ENCODE measurements at places on chromosomes 11 and 22.

- DNase-seq = peak; percentile 17
These were observed 59.6 kb downstream of the ATXN10 start for GRCh38 chr22:45731041-45731797.

DNA sequence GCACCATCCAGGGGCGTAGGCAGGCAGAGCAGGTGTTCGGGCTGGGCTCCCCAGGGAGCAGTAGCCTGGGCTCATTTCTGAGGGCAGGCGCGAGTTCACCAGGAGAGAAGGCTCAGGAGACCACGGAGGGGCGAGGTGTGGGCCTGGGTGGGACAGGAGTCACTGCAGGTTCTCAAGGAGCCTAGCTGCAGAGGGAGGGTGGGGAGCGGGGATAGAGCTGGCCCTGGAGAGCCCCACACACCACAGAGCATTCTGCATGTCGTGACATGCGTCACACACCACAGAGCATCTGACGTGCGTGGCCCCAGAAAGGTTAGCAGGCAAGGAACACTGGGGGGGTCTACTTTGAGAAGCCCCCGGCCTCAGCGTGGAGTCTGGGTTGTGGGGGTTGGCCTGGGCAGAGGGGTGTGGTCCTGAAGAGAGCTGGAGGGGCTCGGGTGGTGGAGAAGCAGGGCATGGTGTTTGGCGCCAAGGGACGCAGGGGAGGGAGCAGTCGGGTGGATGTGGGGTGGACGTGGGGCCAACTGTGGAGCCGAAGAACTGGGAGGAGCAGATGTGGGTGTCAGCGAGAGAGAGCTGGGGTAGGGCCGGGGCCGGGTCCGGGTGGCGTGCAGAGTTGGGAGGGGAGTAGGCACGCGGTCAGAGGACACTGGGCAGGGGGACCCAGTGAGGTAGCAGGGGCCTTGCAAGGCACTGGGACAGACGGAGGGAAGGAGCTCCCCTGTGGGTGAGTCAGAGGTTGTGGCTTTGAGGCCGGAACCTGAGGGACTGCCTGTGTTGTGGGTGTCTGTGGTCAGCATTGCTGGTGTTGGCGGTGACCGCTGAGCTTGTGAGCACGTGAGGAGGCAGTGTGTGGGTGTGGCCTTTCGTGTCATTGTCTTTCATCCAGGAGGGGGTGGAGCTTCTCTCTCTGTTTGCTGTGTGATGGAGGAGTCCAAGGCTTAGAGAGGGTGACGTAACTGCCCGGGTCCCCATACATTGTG is 25.5 kb downstream of the CTTN start:
- DNase-seq = peak; percentile 84

GRCh38 chr22:43537019-43537585 is 125.3 kb downstream of the MPPED1 start:
- no peak for DNase-seq

GRCh38 chr11:96185220-96185768 is 157.7 kb downstream of the MAML2 start:
- no peak for DNase-seq

GRCh38 chr11:62554387-62555167 is 8.0 kb upstream of the AHNAK start:
- DNase-seq = no peak

GRCh38 chr11:12552692-12553091 is 121.5 kb upstream of the TEAD1 start:
- peak; percentile 81 for DNase-seq

DNA sequence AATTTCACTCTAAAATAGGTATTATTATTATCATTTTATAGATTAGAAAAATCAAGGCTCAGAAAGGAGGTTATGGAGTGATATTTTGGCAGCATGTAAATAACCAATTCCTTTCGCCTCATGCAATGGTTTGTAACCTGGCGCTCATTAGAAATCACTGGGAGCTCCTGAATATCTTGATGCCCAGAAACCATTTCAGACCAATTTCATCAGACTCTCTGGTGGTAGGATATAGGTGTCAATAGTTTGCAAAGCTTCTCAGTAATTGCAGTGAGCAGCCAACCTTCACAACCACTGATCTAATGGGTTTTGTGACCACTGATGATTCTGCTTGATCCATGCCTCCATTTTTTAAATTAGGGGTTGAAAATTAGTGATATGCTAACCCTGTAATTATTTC is 57.8 kb upstream of the ZC3H12C start:
- DNase-seq = no peak

DNA sequence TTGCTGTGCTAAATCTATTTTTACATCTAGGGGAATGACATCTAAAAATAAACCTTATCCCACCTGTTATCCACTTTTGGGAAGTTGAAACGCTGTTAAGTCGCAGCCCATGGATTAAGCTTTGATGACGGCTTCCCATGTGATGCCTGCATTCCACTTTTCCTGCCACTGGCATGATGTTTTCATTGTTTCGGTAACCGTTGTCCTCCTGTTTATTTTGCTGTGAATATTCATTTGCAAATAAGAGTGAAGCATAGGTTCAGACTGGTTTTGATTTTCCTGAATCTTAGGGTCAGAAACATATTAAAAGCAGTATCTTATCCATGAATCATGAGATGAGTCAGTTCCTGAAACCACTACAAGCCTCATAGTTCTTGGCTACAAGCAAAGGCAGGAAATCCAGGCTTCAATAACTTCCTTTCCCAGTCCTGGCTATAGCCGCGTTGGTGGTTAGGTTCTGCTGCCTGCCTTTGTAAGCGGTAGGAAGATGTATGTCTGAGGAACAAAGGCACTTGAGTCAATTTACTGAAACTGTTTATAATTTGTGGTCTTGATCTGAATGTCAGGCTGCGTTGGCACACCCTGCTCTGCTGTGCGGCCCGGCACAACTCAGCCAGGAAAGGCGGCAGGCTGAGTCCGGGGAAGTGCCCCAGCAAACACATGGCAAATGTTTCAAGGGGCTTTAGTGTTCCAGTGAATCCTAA is 19.4 kb downstream of the TEAD1 start:
- DNase-seq = peak; percentile 86

DNA sequence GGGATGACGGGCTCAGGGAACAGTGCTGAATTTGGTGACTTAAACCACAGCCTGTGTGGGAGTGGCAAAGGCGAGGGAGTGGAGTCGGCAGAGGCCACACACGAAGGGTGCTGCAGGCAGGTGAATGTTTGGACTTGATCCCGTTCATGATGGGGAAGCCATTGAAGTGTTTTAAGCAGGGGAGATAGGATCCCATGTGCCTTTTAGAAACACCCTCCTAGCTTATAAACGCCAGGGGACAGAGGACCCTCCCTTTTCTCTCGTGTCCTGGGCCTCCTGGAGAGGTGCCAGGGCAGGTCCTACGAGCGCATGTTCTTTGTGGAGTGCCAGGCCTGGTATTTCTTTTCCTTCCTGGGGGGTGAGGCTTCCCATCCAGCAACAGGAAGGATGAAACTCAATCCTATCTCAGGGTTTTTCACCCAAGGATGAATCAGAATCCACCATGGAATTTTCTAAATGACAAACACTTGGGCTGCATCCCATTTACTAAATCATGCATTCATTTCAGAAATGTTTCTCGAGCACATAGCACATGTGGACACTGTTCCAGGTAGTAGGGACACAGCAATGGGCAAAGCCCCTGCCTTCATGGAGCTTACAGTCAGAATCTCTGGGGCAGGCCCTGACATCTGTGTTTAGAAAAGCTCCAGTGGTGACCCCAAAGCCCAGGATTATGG is 59.6 kb downstream of the CHRDL2 start:
- DNase-seq = peak; percentile 64

DNA sequence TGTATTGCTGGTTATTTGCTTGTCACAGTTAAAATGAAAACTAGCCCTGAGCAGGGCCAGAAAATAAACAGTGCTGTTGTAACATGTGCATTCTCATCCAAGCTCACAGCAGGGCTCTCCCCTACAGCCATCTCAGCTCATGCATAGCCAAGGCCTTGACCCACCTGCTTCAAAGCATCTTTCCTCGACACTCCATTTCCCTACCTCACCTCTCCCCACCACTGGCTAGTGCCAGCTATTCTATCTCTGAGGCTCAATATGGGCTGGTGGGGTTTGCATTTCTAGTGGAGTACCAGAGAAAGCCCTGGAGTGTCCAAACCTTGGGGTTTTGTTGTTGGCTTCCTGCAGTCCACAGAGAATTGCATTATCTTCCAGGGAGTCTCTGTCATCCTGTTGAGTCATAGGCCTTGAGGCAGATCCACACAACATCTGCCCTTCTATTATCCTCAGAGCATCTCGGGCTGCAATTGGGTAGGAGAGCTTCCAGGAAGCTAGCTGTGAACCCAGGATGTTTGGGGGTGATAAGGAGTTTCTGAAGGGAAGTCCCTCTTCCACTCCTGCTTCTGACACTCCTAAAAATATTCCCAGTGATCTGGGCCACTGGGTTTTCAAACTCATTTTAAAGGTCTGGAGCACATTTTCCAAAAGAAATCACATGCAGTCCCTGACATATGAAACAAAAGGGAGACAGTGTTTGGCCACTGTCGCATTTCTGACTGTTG is 36.1 kb upstream of the AMOTL1 start:
- peak; percentile 88 for DNase-seq

- DNase-seq = no peak
These were observed 14.6 kb upstream of the CTSD start for GRCh38 chr11:1778141-1778911.

GRCh38 chr11:106642331-106642730 is 375.9 kb downstream of the GUCY1A2 start:
- no peak for DNase-seq

DNA sequence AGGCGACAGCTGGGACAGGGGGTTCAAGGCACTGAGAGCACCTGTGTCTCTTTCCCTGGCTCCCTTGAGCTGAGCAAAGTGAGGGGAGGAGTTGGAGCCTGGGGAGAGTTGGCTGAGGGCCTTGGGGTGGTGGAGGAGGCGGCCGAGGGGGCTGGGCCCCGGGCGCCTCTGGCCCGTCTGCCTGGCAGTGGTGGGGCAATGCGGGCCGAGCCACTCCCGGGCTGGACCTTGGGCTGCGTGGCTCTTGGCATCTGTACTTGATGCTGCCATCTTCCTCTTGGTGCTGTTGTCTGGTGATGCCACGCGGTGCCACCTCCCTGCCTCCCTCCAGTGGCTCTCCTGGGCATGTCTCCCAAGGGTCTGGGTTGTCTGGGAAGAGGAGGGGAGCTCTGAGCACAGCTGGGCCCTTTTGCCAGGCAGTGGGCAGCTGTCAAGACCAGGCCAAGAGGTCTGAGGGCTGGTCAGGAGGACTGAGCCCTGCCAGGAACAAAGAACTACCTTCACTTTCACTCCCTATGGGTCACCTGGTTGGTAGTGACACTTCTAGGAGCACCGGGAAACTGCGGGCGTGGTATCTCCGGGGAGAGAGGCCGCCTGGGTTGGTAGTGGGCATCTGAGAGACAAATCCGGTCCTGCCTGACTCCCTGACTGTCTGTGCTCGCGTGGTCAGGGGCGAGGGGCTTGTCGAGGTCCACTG is 1.3 kb downstream of the GRIK4 start:
- no peak for DNase-seq

GRCh38 chr11:121930004-121930965 is 185.7 kb downstream of the BLID start:
- DNase-seq = peak; percentile 17

DNA sequence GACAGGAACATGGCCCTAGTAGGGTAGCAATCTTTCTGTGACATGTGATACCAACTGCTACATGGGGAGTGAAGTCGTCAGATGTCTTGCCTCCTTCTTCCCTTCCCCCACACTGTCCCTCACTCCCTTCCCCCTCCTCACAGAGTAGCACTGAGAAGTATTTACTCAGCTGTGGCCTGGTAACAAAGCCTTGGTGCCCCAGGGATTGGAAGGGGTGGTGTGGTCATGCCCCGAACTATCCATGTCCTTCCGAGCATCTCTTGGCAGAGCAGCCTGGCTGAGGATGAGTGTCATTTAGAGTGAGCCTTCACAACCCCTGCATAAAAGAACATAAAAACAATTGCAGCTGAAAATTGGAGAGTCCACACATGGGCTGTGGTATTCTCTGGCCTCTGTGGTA is 46.1 kb downstream of the ARFGAP2 start:
- DNase-seq = no peak

Data from AG20443 (cell line).